ENCODE measurements at places on chromosomes 5 and 9.

DNA sequence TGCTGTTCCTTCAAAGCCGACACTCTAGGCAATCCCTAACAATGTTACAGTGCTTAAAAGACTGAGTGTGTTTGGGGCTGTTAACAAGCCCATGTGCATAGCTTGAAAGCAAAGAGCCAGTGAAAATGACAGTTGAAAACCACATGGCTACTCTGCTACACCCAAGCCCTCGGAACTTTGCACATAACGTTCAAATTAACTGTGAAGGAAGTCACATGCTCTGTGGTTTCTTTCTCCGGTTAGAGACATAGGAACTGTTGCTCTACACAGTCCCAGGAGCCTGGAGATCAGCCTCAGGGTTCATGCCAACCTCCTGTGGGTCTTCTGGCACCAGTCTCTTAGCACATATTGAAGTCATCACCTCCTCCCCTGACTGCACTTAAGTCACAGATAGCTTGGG lies 51.1 kb downstream of the C9orf152 start:
- no peak for DNase-seq

GRCh38 chr5:90356622-90357021 lies 52.9 kb downstream of the CETN3 start:
- DNase-seq = no peak

GRCh38 chr5:149387982-149388381 lies 8.9 kb upstream of the IL17B start:
- DNase-seq = no peak

- no peak for DNase-seq
Measured at GRCh38 chr5:673831-674629, 19.1 kb downstream of the TPPP start.

DNA sequence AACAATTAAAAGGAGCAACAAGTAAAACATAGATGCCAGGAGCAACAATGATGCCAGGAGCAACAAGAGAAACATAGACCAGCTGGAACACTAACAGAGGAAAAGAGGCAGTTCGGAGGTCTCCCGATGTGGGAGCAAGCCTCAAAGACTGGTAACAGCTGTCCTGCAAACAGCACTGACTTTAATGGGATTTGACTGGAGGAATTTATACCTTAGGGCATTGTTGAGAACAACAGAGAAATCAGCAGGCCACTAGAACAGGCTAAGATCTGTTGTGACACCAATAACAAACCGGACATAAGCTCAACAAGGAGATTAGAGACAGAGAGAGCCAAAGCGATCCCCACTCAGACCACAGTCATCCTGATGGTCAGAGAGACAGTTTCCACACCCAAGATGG lies 11.8 kb upstream of the SYK start:
- no peak for DNase-seq

DNA sequence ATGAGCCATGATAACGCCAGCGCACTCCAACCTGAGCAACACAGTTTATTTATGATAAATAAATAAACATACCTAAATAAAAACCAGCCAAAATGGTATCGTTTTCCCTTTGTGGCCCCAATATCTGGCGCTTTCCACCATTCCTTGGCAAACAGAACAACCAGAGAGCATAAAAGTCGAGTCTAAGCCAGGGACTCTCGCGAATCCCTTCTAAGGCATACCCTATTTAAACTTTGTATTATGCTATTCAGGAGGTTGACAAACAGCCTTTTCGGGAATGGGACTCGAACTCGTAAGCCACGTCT lies 386 bp upstream of the MATR3 start:
- DNase-seq = no peak

GRCh38 chr9:113602126-113603047 lies 138.9 kb downstream of the RGS3 start:
- DNase-seq = no peak

DNA sequence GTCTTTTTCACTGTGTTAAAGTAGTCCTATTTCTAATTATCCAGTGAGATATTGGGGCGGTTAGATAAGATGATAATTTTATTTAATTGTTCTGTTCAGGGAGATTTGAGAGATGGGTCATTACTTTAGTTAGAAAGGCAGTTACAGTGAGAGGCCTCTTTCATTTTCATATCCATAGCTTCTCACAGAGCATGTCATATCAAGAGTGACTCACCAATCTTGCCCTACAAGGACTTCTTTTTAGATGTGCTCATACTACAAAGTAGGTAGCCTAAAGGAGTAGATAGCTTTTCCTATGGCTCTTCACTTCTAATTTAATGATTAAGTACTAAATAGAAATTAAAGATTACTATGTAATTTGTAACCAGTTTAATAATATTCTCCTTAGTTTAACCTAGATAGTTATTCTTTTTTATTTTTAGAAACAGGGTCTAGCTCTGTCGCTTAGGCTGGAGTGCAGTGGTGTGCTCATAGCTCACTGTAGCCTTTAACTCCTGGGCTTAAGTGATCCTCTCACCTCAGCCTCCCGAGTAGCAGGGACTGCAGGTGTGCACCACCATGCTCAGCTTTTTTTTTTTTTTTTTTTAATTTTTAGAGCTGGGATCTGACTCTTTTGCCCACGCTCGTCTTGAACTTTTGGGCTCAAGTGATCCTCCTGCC lies 71.0 kb downstream of the FER start:
- DNase-seq = no peak
